Hematopoietic multipotent progenitor cell treated with erythropoietin and hydrocortisone succinate and interleukin-3 and kit ligand, for 4 days (in vitro differentiated cells): ENCODE measurements at places on chromosomes 5 and 9.

DNA sequence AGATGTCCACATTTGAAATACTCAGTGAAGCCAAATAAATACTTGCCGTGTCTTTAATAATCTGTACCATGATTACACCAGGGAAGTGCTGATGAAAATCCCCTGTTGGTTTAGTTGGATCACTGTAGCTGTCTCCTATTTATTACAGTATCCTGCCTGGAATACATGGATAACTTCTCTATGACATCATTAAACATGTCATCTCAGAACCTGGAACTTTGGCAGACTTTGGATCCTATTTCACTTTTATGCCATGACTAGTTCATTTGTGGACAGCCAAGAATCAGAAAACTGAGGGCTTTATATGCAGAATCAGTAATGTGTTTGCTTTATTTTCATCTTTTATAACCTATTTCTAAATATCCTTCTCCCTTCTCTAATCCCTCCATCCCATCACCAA lies at the start of gene TXNDC8:
Gene TXNDC8, minus strand, starts transcription at position 137 of the 400 bp plus-strand sequence.
- DNase-seq: no peak

DNA sequence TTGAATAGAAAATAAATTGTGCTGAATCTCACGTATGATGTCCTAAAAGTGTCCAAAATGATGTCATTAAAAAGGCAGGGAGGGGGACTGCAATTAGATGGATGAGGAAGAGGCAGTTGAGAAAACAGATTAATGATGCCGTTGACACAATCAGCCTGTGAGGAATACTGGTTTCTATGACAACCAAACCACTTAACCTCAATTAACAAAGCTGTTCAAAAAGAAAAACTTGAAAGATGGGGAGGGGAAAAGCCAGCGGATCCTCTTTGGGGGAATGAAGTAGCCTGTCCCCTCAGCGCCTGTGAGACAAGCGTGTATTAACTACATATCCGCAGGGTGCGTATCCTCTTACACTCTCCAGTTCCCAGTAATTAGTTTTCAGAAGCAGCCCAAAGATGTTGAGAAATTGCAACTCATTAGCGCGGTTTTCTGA lies 160.7 kb downstream of the TTC39B start:
- peak; percentile 32 for DNase-seq

GRCh38 chr9:6630502-6631206 lies 14.9 kb downstream of the GLDC start:
- no peak for DNase-seq

DNA sequence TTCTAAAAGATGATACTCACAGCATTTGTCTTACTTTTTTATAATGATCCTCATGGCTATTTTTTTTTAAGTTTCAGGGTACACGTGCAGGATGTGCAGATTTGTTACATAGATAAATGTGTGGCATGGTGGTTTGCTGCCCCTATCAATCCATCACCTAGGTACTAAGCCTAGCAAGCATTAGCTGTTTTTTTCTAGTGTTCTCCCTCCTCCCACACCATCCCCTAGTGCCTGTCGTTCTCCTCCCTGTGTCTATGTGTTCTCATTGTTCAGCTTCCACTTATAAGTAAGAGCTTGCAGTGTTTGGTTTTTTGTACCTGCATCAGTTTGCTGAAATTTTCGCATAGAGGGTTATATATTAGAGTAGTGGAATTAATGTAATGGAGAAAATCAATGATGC lies 189.1 kb upstream of the CDH12 start:
- no peak for DNase-seq

DNA sequence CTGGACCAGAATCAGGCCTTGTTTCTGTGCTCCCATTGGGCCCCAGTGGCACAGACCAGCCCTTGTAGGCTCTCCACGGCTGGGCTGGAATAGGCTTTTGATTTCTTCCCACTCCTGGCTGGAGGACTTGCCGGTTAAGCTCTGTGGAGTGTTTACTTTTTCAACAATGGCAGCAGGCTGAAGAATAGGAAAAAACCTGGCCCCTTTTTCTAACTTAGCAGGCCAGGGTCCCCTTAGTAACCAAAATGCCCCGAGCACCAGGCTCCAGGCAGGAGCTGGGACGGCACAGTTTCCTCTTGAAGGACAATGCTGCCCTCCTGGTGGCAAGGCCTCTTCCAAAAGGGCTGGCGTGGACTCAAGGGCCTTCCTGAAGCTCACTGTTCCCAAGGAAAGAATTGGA lies 230.3 kb downstream of the CRB2 start:
- DNase-seq: no peak

DNA sequence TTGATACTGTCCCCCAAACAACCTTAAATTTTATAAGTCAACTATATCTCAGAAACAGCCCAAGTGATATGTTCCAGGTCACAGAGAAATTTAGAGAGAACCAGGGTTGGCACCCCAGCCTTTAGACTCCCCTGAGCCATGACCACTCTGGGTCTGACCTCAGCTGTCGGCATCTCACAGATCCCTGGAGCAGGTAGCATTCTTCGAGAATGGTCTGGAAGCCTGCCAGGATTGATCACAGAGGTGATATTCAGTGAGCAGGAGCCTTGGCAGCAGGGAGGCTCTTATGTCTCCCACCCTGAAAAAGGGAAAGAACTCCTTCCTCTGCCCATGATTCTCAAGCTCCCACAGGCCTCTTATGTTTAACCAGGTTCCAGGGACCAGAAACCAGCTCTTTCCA lies 58.2 kb downstream of the PLK2 start:
- no peak for DNase-seq

DNA sequence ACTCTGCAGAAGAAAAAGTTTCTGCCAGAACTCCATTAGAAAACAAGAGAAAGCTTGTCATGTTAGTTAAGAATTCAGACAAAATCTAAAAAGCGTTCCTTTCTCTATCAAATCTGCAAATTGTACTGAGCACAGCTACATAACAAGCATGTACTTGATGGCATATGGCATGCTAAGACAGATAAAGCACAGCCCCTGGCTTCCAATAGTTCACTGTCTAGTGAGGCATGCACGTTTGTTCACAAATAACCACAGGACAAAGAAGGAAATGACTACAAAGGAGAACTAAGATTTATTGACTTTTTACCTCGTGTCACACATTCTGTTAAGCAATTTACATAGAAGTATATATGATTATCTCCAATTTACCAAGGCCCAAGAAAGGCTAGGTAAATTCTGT lies 518.2 kb upstream of the TLE4 start:
- DNase-seq: peak; percentile 14

GRCh38 chr5:150285114-150285513 lies 4.5 kb downstream of the CAMK2A start:
- DNase-seq: no peak

DNA sequence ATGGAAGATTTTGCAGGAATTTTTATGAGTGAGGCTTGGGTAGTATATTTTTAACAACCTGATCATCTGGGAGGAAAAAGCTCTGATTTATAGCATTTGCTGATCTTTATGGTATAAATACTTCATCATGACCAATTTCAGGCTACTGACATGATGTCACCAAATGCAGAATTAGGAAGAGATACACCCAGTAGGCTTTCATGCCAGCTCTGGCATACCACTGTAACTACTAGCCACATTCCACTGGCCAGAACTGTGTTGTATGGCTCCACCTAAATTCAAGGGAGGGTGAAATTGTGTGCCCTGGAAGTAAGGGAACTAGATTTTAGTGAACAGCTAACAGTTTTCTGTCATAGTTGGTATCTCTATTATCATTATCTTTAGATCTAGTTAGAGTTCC lies 17.6 kb downstream of the AP3S1 start:
- no peak for DNase-seq

DNA sequence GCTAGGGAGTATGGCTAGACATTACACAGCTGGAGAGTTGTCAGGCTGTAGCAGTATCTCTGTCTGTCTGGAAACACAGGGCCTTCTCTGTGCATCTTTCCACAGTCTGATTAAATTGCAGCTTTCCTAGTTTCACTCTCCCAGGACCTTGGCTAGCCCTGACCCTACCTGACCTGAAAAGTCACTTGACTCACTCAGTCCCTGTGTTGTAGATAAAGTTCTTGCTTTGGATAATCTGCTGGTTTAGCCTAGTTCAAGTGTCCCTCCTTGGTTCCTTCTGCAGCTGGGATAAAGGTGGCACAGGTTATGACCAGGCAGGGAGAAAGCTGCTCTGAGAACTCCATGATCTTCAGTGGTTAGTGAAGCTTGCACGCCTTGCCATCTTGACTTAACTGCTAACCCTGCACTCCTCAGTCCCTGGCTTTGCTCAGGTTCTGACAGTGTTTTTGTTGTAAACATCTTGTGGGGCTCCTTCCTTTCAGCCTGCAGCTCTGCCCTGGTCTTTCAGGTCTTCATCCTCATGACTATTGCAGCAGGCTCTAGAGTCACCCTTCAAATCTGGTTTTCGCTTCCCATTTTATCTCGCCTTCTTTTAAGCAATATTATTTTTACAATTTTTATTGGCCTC lies 101.0 kb downstream of the PIP5K1B start:
- DNase-seq: no peak

DNA sequence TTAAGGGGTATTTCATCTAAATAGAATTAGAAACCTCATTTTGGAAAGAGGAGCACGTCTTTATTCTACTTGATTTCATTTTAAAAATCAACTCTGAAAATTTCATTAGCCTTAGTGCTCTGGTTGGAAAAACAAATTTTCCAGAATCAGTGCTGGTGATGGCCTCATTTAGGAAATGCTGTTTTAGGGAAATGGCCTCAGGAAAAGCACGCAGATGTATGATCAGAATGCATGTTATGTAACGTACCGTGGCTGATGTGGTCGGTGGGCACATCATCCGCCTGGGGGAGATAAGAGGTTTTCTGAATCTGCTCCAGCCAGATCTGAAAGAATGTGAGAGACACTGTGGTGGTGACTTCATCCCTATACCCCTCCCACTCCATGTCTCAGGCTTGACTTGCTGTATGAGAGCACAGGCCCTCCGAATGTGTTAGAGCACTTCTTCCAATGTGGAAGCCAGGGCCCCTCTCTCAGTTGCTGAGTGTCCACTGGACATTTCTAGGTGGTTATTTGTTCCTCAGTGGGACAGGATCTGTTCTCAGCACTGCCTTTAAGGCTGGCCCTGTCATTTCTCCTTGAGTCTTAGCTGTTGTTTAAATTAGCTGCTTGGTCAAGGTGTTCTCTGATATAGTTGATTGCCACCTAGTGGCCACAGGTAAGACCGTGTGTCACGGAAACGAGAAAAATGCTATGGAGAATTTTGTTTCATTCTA lies 96.5 kb downstream of the ARHGAP26 start:
- peak; percentile 91 for DNase-seq

GRCh38 chr9:121156263-121156731 lies 45.4 kb downstream of the RAB14 start:
- DNase-seq: no peak

DNA sequence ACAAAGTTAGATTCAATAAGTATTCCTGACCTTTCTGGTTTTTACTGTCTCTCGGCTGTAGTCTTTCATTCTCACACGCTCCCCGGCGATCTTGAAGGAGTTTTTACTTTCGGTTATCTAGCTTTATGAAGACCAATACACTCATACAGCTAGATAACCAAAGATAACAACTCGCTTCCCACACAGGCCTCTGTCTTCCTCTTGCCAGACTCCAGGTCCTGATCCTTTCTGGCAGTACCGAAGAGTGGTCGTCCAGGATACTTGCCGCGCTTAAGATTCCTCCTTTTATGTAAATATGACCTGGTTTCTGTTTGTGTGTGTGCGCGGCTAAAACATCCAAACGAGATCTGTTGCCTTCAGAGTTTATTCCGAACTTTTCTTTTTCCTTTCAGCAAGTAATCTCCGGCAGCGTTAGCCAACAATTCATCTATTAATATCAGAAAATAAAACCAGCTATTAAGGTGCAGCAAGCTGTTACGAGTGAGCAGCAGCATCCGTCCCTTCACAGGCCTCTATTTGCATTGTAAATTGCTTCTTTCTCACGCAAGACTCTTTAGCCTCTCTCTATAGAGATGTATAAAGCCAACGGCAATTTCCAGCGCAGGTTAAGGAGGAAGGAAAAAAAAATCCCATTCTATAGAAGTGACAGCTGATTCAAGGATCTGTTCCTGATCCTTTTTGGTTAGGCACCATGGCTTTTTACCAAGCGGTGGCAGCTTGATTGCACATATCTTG lies 216.1 kb downstream of the MEF2C start:
- DNase-seq: no peak

DNA sequence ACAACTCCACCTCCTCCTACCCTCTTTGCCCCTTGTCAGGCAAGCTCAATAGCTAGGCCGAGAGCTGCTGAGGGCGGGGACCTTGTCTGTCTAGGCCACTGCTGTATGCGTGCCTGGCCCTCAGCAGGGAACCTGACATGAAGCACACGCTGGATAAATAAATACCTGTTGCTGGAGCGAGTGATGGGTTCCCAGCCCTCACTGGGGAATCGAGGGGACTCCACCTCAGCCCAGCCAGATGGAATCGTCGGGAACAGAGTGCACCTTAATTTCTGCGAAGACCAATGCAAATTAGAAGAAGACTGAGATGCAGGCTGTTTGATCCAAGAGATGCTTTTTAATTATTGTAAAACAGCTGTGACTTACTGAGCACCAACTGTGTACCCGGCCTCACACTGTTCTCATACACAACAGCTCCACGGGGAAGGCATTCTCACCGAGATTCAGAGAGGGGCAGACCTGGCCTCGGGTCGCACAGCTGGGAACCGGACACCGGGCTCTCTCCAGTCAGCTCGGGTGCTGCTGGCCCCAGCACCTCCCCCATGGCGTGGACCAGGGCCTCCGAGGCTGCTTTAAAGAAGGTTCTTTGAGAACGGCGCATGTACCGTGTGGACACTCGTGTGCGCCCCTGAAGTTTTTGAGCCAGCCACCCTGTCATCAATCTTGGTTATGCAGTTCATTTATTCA lies 109.7 kb upstream of the IER5L start:
- DNase-seq: no peak

GRCh38 chr5:168219515-168220410 lies 71.7 kb upstream of the WWC1 start:
- DNase-seq: peak; percentile 85

- no peak for DNase-seq
Measured at GRCh38 chr9:8140557-8140956, 341.0 kb upstream of the DMAC1 start.

DNA sequence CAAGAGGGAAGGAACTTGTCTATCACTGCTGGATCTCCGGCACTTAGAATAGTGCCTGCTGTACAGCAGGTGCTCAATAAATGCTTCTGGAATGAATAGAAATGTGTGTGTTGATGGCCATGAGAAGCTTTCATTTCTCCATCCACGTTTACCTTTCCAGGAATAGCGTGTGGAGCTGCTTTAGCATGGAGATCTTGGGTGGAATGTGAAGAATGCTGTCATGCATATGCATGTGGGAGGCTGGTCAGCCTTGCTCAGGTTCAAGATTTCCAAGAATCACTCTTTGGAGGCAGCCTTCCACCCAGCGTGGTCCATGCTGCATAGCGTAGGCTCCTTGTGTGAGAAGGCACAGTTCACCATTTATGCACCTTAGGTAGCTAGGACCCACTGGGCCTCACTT lies 19.2 kb downstream of the COL15A1 start:
- DNase-seq: no peak

- peak; percentile 54 for DNase-seq
Measured at GRCh38 chr5:39599721-39600431, 175.1 kb upstream of the DAB2 start.
